Epithelial cell of proximal tubule (primary cell): ENCODE measurements at places on chromosomes 12 and 14.
A peak's percentile ranks its signal among the peaks of the same experiment; 100 is the strongest.

GRCh38 chr14:47257013-47257412, 418.4 kb downstream of the MDGA2 start:
- no peak for DNase-seq

- DNase-seq, result no peak
These were observed 5.1 kb downstream of the ADCY4 start for GRCh38 chr14:24329736-24330135.

DNA sequence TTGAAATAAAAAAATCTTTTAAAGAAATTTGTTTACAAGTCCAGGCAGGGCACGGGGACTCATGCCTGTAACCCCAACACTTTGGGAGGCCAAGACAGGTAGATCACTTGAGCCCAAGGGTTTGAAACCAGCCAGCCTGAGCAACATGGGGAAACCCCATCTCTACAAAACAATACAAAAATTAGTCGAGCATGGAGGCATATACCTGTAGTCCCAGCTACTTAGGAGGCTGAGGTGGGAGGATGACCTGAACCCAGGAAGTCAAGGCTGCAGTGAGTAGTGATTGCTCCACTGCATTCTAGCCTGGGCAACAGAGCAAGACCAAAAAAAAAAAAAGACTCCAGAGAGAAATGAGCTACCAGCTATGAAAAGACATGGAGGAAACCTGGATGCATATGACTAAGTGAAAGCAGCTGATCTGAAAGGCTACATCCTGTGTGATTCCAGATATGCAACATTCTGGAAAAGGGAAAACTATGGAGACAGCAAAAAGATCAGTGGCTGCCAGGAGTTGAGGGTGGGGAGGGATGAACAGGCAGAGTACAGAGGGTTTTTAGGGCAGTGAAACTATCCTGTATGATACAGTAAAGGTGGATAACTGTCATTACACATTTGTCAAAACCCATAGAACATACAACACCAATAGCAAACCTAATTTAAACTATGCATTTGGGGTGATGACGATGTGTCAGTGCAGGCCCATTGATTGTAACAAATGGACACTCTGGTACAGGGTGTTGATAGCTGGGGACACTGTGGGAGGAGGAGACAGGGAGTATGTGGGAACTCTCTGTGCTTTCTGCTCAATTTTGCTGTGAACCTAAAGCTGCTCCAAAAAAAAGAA, 59.9 kb downstream of the PRKAB1 start:
- DNase-seq, result peak; percentile 66

- no peak for DNase-seq
These were observed 668 bp downstream of the TMEM260 start for GRCh38 chr14:56580221-56580711.

DNA sequence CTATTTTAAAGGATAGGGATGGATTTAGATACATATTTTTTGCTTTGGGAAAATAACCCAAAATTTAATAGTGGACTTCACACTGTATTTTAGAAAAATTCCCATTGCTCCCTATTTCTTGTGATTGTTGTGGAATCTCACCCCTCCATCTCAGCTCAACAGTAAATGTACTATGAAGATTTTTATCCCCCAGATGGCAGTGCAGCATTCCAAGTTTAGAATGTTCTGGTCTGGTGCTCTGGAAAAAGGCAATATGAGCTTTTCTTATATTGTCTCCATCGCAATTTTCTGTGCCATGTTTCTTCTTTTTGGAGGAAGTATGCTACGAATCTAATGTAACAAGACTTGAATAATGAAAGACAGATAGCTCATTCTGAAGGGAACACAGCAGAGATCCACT, 471.7 kb upstream of the SYT1 start:
- no peak for DNase-seq

DNA sequence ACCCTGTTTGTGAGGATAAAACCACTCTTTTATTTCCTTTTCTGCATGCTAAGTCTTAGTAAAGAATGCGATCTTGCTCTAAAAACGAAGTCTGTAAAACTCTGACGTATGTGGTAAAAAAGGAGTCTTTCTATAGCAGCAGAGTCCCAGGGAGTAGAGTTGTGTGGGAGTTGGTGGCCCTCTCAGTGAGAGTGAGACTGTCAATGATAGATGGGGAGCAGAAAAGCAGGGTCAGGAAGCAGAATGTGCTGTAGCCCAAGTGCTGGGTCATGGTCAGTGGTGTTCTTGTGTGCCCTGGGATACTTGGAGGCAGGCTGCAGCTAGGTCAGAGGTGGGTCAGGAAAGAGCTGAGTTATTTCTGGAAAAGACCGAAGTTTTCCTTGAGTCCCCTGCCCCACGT, 20.3 kb upstream of the GPR33 start:
- no peak for DNase-seq

- no peak for DNase-seq
These were observed 166.3 kb downstream of the PHLDA1 start for GRCh38 chr12:75865315-75865714.

GRCh38 chr14:77889971-77890442, 90.1 kb downstream of the ADCK1 start:
- peak; percentile 20 for DNase-seq

DNA sequence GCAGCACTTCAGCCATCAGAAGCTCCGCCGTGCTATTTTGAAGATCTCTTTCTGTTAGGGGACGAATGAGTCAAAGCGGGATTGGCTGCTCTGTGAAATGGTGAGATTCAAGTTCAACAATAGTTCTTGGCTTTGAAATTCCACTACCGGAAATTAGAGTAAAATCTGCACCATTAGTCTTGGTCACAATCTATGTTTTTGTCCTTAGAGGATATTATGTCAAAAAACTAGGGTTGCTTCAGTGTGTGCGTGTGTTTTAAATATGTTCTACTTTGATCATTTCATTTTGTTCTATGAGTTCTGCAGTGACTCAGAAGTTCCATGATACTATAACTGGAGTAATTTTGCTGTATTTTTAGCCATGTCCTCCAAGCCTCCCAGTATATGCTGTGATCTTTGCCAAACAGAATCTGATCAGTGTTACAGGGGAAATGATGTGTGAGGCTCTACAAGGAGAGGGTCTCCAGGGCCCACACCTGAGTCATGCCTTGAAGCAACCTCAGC, 22.6 kb downstream of the GPHB5 start:
- DNase-seq, result no peak

- DNase-seq, result no peak
These were observed 17.0 kb downstream of the WDR89 start for GRCh38 chr14:63624701-63625100.

GRCh38 chr12:97308576-97309198, 153.9 kb upstream of the RMST start:
- peak; percentile 23 for DNase-seq

GRCh38 chr12:7144414-7145120, 14.4 kb downstream of the CLSTN3 start:
- no peak for DNase-seq

DNA sequence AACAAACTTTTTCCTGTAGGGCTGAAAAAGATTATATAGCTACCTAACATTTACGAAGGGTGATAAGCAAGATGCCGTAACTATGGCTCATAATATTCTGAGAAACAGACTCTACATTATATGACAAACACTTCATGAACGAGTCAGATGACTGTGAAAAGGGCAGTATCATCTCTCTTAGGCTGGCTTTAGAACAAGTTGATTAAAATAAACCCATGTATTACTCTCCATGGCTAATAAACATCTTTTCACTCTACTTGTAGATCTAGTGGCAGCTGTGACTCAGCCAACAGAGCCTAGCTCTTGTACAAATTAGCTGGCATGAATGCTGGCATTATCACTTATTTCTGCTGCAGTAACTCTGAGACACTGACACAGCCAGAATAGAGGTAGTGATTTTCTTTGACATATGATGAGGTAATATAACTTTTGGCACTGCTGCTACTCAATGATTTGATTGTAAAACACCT, 47.1 kb downstream of the SLC2A13 start:
- DNase-seq, result no peak

GRCh38 chr12:29004936-29005304, 144.2 kb upstream of the FAR2 start:
- DNase-seq, result no peak

DNA sequence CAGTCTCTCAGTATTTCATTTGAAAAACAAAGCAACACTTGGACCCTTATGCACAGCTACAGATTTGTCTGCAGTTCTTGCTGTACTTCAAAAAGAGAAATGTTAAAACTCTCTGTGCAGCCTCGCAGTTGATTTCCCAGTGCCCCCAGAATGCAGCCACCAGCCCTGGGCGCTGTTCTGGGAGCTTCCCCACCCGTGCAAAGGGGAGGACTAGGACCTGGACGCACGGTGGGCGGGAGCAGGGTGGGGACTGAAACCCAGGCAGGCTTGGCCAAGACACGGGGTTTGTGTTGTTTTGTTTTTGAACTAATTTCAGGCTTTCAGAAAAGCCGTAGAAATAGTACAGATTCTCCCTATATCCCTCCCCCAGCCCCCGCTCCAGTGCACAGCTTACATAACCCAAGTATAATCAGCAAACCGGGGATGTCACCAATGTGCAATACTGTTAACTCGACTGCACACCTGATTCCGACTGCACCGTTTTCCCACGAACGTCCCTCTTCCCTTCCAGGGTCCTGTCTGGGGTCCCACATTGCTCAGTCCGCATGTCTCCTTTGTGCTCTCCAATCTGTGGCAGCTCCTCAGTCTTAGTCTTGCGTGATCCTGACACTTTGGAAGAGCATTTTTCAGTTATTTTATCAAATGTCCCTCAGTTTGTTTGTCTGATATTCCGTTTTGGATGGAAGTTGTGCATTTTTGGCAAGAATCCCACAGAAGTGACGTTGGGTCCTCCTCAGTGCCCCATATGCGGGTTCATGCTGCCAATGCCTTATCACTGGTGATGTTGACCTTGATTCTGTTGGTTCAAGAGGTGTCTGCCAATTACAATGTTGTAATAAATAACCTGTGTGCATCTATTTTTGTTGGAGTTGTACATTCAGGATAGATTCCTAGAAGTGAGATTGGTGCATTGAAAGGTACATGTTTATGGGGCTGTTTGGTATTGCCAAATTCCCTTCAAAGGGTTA, 95.9 kb downstream of the SETD3 start:
- no peak for DNase-seq

DNA sequence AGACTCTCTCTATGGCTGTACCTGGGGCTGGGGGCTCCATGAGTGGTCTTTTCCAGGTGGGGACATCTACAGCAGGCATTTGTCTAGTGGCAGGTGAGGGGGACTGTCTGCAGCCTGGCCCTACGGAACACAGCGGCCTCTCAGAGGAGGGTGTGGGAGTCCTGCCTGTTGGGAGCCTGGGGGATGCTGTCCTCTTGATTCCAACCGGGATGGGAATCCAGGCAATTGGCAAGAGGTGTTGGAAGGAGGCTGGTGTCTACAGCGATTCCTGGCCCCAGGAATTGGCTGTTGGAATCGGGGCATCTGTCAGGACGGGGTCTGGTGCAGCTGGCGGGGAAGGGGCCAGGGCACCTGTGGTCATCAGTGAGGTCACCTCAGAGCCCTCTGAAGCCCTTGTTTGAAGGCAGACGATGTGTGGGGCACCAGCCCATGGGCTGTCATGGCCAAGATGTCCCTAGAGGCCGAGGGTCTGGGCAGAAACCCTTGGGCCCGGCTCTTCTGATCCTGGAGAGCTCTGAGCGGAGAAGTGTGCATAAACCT, 386.3 kb downstream of the TMEM121 start:
- DNase-seq, result no peak

DNA sequence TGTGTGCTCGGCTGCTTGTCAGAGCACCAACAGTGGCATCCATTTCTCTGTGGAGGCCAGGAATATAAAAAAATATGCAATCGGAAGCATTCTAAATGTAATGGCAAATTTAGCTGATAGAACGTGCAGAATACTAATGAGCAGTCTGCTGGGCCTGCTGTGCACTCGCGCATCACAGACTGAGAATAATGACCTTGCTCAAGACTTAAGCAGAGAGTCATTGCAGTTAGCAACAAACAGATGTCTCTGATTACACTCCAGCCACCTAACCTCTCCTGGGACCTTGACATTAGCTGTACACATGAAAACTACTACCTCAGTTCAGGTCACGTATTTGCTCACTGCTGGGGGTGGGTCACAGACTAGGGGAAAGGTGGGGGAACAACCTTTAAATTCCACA, 269.2 kb upstream of the DAAM1 start:
- DNase-seq, result no peak

DNA sequence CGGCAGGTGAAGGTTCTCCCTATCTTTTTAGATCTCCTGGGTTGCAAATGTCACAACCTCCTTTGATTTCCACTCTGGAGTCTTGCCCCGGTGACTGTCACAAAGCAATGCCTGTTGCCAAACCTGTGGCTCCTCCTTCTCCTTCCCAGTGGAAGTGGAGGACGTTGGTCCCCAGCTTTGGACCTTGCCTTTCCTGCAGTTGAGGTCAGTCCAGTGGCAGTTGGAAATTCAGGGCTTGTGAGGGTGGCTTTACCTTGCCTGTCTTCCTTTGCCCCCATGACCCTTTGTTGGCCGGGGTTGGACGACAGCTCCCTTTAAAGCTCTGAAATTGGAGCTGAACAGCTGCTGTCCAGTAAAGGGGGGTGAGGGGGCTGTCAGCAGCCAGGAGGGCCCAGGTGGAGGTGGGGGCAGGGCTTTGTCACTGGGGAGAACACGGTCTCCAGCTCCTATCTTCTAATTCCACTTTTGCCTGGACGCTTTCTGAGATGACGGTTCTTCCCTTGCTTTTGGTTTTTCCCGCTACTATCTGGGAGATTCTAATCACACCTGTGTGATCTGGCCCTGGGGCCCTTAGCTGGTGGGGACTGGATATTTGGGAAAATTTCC, 4.1 kb downstream of the TEAD4 start:
- DNase-seq, result no peak

DNA sequence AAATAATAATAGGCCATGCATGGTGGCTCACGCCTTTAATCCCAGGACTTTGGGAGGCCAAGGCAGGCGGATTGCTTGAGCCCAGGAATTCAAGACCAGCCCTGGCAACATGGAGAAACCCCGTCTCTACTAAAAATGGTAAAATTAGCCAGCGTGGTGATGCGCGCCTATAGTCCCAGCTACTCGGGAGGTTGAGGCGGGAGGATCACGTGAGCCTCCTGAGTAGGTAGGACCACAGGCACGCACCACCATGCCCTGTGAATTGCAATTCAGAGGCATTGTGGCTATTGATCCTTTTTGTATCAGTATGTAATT, 2.3 kb downstream of the ARHGDIB start:
- no peak for DNase-seq

DNA sequence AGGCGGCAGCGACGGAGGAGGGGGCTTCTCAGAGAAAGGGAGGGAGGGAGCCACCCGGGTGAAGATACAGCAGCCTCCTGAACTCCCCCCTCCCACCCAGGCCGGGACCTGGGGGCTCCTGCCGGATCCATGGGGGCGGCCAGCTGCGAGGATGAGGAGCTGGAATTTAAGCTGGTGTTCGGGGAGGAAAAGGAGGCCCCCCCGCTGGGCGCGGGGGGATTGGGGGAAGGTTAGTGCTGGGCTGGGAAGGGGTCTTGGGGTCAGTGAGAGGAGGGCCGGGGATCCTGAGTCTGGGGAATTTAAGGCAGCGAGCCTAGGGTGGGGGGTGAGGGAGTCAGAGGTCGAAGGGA, 203 bp downstream of the NFATC4 start:
- DNase-seq, result no peak
